ENCODE measurements at places on chromosomes 2 and 18. TPM values are rescaled to one million over a fixed set of nuclear protein-coding genes. Genes with fewer than 3 reads are reported as not detected.

The COL6A3 gene
- total RNA-seq = 68.1 TPM

DNA sequence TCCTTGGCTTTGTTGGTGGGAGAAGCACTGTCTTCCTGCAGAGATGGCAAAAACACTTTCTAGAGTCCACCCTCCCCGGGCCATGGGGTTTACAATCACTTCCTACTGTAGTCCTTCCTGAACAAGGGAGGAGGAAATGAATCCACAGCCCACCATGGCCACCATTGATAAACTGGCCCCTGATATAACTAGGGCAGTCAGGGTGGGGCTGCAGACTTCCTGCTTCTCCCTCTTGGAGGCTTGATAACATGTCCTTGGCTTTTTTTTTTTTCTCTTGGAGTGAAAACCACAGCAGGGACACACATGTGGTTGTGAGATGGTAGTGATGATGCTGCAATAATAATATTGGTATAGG lies 437.8 kb downstream of the ZNF521 start:
- no peaks in the 10 kb centered on the region for H3K4me1 ChIP-seq
- no peaks in the 10 kb centered on the region for H3K36me3 ChIP-seq

GRCh38 chr2:40471866-40472265 lies 20.0 kb upstream of the SLC8A1 start:
- H3K27ac ChIP-seq = no peak overlapping the region
- H3K27me3 ChIP-seq = no peaks in the 10 kb centered on the region
- H3K4me1 ChIP-seq = peaks cover 5% of the 10 kb centered on the region
- no peak for DNase-seq
- no peak overlapping the region for H3K4me3 ChIP-seq

DNA sequence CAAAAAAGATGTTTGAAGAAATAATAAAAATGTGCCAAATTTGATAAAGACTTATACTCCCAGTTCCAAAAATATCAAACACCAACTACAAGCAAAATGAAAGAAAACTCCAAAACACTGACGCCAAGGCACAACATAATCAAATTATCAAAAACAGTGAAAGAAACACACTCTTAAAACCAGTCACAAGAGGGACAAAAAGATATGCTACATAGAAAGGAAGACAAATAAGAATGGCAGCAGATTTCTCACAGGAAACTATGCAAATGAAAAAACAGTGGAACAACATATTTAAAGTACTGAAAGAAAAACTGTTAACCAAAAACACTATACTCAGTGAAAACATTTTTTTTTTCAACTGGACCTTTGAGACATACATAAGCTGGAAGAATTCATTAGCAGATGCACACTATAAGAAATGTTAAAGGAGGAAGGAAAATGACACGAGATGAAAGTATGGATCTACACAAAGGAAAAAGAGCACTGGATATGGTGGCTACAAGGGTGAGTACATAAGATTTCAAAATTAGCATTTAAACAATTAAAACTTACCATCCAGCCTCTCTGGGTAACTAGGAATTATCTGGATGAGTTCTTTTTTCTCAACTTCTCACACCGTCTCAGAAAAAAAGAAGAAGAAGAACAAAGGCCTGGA lies 94.0 kb upstream of the ACVR1C start:
- H3K4me1 ChIP-seq = no peaks in the 10 kb centered on the region
- no peak overlapping the region for H3K4me3 ChIP-seq
- H3K36me3 ChIP-seq = peaks cover 17% of the 10 kb centered on the region
- DNase-seq = no peak

The PPIL3 gene
- total RNA-seq = 17.3 TPM

DNA sequence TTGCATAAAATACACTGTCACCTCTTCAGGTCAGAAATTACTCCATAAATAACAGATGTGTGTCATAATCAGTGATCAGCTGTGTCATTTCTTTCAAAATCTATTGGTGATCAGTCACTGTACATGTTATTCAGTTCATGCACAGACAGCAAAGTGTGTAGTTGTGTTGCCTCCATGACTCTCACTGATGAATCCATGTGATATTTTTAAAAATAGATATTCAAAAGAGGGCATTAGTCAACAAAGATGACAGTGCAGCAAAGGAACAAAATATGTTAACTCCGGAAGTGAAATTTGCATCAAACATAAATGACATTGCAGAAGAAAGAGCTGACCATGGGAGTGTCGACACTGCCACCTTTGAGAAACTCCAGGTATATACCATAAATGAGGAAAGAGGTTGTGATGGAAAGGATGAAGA lies 17.1 kb upstream of the MCM6 start:
- no peak overlapping the region for H3K4me3 ChIP-seq
- H3K27ac ChIP-seq = no peak overlapping the region
- no peaks in the 10 kb centered on the region for H3K27me3 ChIP-seq

- H3K27me3 ChIP-seq = no peaks in the 10 kb centered on the region
- H3K4me3 ChIP-seq = no peak overlapping the region
- no peaks in the 10 kb centered on the region for H3K4me1 ChIP-seq
- no peaks in the 10 kb centered on the region for H3K36me3 ChIP-seq
Measured at GRCh38 chr18:51907687-51908597, 432.1 kb upstream of the DCC start.

GRCh38 chr2:64978514-64979268 lies 10.5 kb upstream of the SLC1A4 start:
- no peak overlapping the region for H3K4me3 ChIP-seq
- DNase-seq = no peak
- no peaks in the 10 kb centered on the region for H3K4me1 ChIP-seq
- H3K27me3 ChIP-seq = no peaks in the 10 kb centered on the region
- H3K36me3 ChIP-seq = no peaks in the 10 kb centered on the region
- H3K27ac ChIP-seq = no peak overlapping the region

- no peak overlapping the region for H3K27ac ChIP-seq
- H3K4me3 ChIP-seq = no peak overlapping the region
- DNase-seq = no peak
- no peaks in the 10 kb centered on the region for H3K36me3 ChIP-seq
Measured at GRCh38 chr2:118762290-118762689, 85.2 kb downstream of the EN1 start.

The TEX44 gene
- total RNA-seq = not detected

The IL36B gene
- total RNA-seq = not detected

- no peak overlapping the region for H3K4me3 ChIP-seq
- no peaks in the 10 kb centered on the region for H3K36me3 ChIP-seq
- no peaks in the 10 kb centered on the region for H3K27me3 ChIP-seq
- H3K4me1 ChIP-seq = no peaks in the 10 kb centered on the region
- no peak for DNase-seq
Measured at GRCh38 chr2:213627054-213627710, 342.9 kb downstream of the SPAG16 start.

DNA sequence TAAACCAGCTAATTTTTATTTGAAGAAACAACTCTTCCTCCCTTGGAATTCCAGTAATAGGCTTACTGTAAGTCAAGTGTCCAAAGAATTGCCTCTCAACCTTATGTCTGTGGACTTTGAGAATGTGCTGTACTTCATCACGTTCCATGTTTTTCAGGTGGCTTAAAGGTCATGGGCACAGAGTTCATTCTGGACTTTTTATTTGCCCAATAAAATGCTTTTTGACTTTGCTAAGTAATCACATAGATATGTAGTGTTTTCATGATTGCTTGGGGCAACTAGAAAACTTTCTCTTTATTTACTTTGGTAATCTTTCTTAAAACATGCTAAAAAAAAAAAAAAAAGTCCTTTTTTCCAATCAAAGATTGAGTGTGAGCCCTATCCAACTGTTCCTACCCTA lies 10.4 kb upstream of the DNAH7 start:
- no peaks in the 10 kb centered on the region for H3K27me3 ChIP-seq
- H3K36me3 ChIP-seq = no peaks in the 10 kb centered on the region
- H3K27ac ChIP-seq = peak overlapping the region; percentile 7
- DNase-seq = no peak

The PTPN4 gene
- 19.8 TPM for total RNA-seq

DNA sequence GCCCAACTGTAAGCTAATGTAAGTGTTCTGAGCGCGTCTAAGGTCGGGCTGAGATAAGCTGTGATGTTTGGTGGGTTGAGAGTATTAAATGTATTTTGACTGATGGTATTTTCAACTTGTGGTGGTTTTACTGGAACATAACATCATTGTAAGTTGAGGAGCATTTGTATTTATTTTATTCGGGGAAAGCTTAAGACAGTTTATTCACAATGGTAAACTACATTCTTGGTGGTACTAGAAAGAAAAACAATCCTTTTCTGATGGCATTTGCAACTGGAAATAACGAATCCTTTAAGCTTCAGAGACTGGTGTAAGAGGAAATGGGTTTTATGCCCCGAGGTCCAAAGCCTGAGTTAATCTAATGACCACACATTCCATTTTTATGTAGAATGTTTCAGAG lies 283.3 kb upstream of the NETO1 start:
- no peak overlapping the region for H3K27ac ChIP-seq
- H3K4me3 ChIP-seq = no peak overlapping the region
- H3K27me3 ChIP-seq = no peaks in the 10 kb centered on the region
- H3K4me1 ChIP-seq = no peaks in the 10 kb centered on the region

The CCDC178 gene
- total RNA-seq = not detected

- H3K36me3 ChIP-seq = no peaks in the 10 kb centered on the region
- H3K4me3 ChIP-seq = no peak overlapping the region
- H3K27me3 ChIP-seq = no peaks in the 10 kb centered on the region
- H3K27ac ChIP-seq = no peak overlapping the region
- H3K4me1 ChIP-seq = no peaks in the 10 kb centered on the region
- DNase-seq = no peak
Measured at GRCh38 chr2:55871637-55872036, 51.9 kb downstream of the EFEMP1 start.

The LOXL3 gene
- total RNA-seq = 1.6 TPM

DNA sequence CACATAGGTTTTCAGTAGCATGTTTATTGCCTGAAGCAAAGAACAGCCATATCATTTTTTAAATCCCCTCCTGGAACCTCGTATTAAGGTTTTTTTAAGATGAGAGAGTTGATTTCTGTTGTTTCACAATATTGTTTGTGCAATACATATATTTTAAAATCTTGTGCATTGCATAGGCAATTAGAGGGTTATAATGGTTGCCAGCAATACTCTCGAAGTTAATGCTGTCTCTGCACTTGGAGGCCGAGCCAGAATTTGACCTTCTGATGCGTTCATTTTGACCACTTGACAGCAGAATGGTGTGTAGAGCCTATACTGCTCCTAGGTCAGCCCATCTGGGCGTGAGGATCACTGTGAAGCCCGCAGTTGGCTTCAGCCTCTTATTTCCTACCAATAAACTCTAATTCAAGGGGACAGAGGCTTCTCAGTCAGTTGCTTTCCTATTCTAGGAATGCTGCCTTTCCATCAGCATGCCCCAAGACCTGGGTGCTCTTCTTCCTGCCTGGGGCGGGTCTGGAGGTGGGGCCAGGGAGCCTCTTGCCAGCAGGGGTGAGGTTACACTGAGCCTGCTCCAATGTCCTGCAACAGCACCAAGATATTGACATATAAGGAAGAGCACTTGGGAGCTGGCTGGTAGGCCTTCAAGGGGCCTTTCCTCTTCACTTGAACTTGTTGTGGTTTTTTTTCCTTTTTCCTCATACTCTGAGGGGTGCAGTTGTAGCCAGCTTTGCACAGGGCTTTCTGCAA lies 91.4 kb upstream of the BCL2L11 start:
- DNase-seq = peak; percentile 66
- peaks cover 33% of the 10 kb centered on the region for H3K4me1 ChIP-seq
- H3K36me3 ChIP-seq = no peaks in the 10 kb centered on the region
- no peak overlapping the region for H3K4me3 ChIP-seq
- peak overlapping the region; percentile 76 for H3K27ac ChIP-seq
- H3K27me3 ChIP-seq = no peaks in the 10 kb centered on the region

- DNase-seq = no peak
- H3K36me3 ChIP-seq = no peaks in the 10 kb centered on the region
- no peak overlapping the region for H3K4me3 ChIP-seq
- no peaks in the 10 kb centered on the region for H3K27me3 ChIP-seq
Measured at GRCh38 chr18:33711514-33711913, 133.5 kb downstream of the ASXL3 start.

DNA sequence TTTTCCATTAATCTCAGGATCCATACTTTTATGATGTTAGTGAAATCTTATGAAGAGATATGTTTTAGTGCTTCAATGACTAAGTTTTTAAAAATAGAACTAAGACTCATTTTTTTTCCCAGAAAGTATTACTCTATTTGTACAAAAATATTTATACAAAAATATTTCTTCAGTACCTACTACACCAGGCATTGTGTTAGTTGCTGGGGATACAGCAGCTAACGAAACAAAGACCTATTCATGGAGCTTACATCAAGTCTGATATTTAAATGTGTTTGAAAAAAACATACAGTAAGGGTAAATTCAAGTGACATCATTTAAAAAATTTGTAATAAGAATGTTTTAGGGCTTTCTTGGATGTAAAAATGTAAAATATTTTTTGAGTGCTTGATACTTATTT lies 11.6 kb downstream of the VAPA start:
- no peak overlapping the region for H3K4me3 ChIP-seq
- no peak for DNase-seq
- H3K27ac ChIP-seq = peak overlapping the region; percentile 24

The CEBPZ gene
- 9.4 TPM for total RNA-seq

DNA sequence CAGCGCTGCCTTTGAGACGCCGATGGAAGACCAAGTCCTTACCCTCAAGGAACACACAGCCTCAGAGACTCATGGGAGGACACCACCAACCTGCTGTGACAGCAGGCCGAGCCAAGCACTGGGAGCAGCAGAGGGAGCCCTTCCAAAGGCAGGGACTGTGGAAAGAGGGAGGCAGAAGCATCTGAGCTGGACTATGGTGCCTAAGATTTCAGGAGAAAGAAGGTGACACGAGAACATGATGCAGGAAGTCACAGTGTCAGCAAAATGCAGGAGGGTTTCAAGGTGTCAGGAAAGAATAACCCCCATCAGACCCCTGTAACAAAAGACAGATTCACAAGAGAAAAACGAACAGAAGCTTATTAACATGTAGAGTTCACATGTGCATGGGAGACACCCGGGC lies 24.2 kb upstream of the COX7A2L start:
- H3K27ac ChIP-seq = no peak overlapping the region
- peaks cover 16% of the 10 kb centered on the region for H3K4me1 ChIP-seq
- no peaks in the 10 kb centered on the region for H3K36me3 ChIP-seq
- H3K4me3 ChIP-seq = no peak overlapping the region
- DNase-seq = peak; percentile 53

The CFC1 gene
- 1.1 TPM for total RNA-seq

DNA sequence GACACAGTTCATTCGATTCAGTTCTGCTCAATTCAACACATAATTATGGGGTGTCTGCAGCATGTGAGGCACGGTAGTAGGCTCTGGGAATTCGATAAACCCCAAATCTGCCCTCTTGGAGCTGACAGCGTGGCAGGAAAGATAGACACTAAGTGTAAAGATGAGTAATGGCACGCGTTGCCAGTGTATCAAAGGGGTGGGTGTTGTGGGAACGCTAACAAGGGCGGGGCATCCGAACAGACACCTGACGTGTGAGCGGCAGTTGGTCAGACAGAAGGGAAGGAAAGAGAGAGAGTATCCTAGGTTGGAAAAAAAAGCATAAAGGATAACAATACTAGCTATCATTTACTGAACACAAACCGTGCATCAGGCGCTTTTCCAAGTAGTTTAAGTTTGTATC lies 125.7 kb upstream of the HAAO start:
- peaks cover 44% of the 10 kb centered on the region for H3K4me1 ChIP-seq
- peak overlapping the region; percentile 44 for H3K27ac ChIP-seq
- no peak overlapping the region for H3K4me3 ChIP-seq
- no peaks in the 10 kb centered on the region for H3K36me3 ChIP-seq

All from transverse colon (tissue), 4 donors.